ENCODE measurements at places on chromosomes 2 and 18. TPM values are rescaled to one million over a fixed set of nuclear protein-coding genes. Genes with fewer than 3 reads are reported as not detected.

Gene NPAS2
- 29.8 TPM for total RNA-seq

Gene PPP1R1C
- not detected for total RNA-seq

Gene HSPD1
- 643 TPM for total RNA-seq

Gene IGFBP2
- total RNA-seq = 126 TPM

Gene SH3BP4
- 40.4 TPM for total RNA-seq

Gene CCDC141
- total RNA-seq = 13.8 TPM

Gene AGXT
- not detected for total RNA-seq

Gene GCG
- total RNA-seq = not detected

All from omental fat pad (tissue), 4 donors.